ENCODE measurements at places on chromosomes 1 and 21. TPM values are rescaled to one million over a fixed set of nuclear protein-coding genes. Genes with fewer than 3 reads are reported as not detected.

The DPT gene
- 45.6 TPM for total RNA-seq

The CHAF1B gene
- total RNA-seq: 0.38 TPM

The GPR52 gene
- 0.91 TPM for total RNA-seq

The SPOCD1 gene
- not detected for total RNA-seq

DNA sequence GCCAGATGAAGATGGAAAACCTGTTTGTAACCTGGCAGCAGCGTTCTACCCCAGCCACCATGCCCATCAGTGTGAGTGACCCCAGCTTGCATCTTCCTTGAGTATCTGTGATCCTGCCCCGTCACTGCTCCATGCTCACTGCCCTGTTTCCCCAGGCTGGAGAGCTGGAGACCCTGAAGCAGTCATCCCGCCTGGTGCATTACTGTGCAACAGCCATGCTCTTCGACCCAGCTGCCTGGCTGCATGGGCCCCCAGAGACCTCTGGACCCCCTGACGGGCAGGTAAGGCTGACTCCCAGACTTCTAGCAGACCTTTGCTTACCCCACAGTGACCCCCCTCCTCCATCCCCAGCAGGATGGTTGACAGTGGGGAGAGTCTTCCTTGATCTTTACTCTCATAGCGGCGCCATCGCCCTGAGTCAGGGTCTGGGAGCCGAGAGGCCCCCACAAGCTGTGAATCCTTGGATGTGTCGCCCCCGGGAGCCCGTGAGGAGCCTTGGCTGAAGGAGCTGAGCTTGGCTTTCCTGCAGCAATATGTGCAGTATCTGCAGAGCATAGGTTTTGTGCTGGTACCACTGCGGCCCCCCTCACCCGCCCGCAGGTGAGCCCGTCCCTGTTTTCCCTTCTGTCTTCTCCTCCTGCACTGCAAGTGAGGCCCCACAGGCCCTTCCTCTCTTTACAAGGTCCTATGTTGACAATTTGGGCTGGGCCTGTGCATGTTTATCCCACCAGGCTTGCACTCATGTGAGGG lies 10.4 kb downstream of the HYI start:
- no peak for DNase-seq
- H3K27me3 ChIP-seq: no peaks in the 10 kb centered on the region
- peaks cover 95% of the 10 kb centered on the region for H3K36me3 ChIP-seq
- H3K27ac ChIP-seq: no peak overlapping the region
- peaks cover 16% of the 10 kb centered on the region for H3K4me1 ChIP-seq
- no peak overlapping the region for H3K4me3 ChIP-seq

DNA sequence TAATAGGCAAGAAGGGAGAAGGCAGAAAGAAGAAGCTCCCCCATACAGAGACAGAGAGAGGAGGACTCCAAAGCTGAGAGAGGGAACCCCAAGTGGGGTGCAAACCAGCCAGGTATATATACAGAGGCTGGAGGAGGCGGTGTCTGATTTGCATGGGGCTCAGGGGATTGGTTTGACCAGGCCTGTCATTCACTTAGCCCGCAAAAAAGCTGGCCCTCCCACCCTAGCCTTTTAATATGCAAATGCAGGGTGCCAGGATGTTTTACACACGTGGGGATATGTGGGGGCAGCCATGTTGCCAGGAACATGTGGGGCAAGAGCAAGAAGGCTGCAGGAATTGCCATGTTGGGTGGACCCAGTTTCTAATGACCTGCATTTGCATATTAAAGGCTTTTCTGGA lies 37.0 kb upstream of the TENT5B start:
- no peaks in the 10 kb centered on the region for H3K36me3 ChIP-seq
- peaks cover 17% of the 10 kb centered on the region for H3K4me1 ChIP-seq
- H3K4me3 ChIP-seq: no peak overlapping the region
- H3K27me3 ChIP-seq: no peaks in the 10 kb centered on the region
- DNase-seq: no peak

- DNase-seq: no peak
- H3K27me3 ChIP-seq: peaks cover 5% of the 10 kb centered on the region
- no peak overlapping the region for H3K27ac ChIP-seq
- no peak overlapping the region for H3K4me3 ChIP-seq
- H3K36me3 ChIP-seq: no peaks in the 10 kb centered on the region
Observed at GRCh38 chr1:31164291-31164690, 75.4 kb downstream of the NKAIN1 start.

DNA sequence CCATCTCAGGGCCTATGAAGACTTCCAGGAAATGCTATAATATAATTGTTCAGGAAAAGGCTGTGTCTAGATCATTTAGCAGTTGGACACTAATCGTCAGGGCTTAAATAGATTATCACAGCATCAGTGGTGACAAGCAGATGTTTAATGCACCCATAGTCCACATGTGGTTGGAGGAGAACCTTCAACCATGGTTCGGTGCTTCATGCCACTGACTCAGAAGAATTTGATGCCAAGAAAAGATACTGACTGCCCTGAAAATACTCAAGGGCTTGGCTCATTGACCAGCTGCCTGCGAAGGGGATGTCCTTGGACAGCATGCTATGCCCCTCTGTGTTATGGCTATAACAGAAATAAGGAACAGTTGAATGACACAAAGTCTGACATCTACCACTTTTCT lies 175.7 kb downstream of the HHIPL2 start:
- no peak overlapping the region for H3K27ac ChIP-seq
- no peaks in the 10 kb centered on the region for H3K36me3 ChIP-seq
- no peak for DNase-seq
- no peak overlapping the region for H3K4me3 ChIP-seq
- peaks cover 11% of the 10 kb centered on the region for H3K27me3 ChIP-seq
- H3K4me1 ChIP-seq: no peaks in the 10 kb centered on the region

- H3K27ac ChIP-seq: peak overlapping the region; percentile 74
- H3K4me1 ChIP-seq: peaks cover 35% of the 10 kb centered on the region
- no peak overlapping the region for H3K4me3 ChIP-seq
Observed at GRCh38 chr1:17874231-17874630, 119.1 kb downstream of the ACTL8 start.
